CD4-positive, alpha-beta memory T cell (primary cell): ENCODE measurements at places on chromosomes 7 and 10.

GRCh38 chr10:17518338-17518737, 63.9 kb upstream of the ST8SIA6 start:
- H3K27ac ChIP-seq, result no peak overlapping the region
- no peaks in the 10 kb centered on the region for H3K36me3 ChIP-seq
- DNase-seq, result no peak
- H3K4me3 ChIP-seq, result no peak overlapping the region
- no peaks in the 10 kb centered on the region for H3K4me1 ChIP-seq

- no peak for DNase-seq
- peaks cover 28% of the 10 kb centered on the region for H3K36me3 ChIP-seq
Measured at GRCh38 chr7:99407872-99408378, 472 bp downstream of the PDAP1 start.

DNA sequence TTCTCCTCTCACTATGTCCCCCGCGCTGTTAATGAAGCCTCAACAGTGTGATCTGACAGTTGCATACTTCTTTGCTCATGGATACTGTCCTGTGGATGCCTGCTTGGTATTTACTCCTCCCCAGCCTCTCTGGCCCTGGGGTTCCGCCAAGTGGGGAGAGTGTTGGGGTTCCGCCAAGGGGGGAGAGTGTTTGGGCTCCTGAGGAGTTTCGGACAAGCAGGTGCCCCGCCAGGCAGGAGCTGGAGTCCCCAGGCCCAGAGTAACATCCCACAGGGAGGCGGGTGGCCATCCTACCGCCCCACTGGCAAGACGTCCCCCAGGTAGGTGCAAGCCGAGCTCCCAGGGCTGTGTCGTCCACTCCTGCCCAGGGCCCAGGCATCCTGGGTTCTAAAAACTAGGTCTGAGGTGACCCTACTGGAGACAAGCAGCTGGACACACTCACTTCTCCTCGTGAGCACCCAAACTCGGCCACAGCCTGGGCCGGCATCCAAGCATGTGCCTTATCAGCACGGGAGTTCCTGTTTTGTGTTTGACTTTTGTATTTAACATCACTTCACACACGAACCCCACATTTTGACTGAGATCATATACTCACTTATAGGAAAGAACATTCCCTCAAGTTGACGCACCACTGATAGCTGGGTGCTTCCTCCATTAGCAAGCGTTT, 34.2 kb downstream of the CAMK2B start:
- peak; percentile 21 for DNase-seq
- H3K27me3 ChIP-seq, result peaks cover 3% of the 10 kb centered on the region
- H3K4me3 ChIP-seq, result no peak overlapping the region
- H3K36me3 ChIP-seq, result no peaks in the 10 kb centered on the region
- no peak overlapping the region for H3K27ac ChIP-seq

DNA sequence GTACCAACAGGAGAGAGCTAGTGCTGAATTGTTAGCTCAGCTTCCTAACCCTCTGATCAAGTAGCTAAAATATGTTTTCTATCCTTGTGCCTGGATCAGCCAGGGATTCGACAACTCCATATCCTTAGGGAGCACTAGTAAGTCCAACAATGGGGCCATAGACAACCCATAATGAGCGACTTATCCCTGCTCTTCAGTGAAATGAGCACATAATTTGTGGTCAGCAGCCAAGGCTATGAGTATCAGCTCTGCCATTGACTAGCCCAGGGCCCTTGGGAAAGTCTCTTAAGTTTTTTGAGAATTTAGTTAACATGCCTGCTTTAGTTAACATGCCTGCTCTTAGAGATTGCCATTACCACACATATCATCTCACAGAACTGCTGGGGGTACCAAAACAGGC, 39.3 kb downstream of the COL1A2 start:
- H3K36me3 ChIP-seq, result no peaks in the 10 kb centered on the region
- no peaks in the 10 kb centered on the region for H3K4me1 ChIP-seq
- no peak overlapping the region for H3K27ac ChIP-seq
- H3K27me3 ChIP-seq, result no peaks in the 10 kb centered on the region

GRCh38 chr7:55104712-55105433, 86.1 kb downstream of the EGFR start:
- DNase-seq, result no peak
- no peaks in the 10 kb centered on the region for H3K4me1 ChIP-seq
- H3K27ac ChIP-seq, result no peak overlapping the region
- H3K36me3 ChIP-seq, result no peaks in the 10 kb centered on the region

DNA sequence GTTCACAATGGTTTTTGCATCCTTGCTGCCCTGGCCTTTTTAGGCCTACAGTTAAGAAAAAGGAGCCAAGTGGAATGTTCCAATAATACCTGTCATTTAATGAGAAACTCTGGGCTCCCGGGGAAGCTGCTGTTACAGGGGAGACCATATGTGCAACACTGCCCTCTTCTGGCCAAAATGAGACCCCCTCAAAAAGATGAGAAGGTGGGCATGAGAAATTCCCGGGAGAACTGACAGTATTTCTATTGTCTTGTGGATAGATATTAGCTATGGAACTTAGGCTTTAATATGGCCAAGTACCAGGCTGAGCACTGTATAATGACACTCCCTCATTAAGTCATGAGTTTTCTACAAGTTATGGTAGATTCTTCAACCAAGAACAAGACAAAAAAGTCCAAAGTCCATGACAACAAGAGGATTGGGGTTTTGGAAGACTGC, 99.4 kb downstream of the CCDC3 start:
- peak; percentile 38 for DNase-seq
- no peaks in the 10 kb centered on the region for H3K4me1 ChIP-seq
- no peaks in the 10 kb centered on the region for H3K27me3 ChIP-seq
- no peak overlapping the region for H3K27ac ChIP-seq

DNA sequence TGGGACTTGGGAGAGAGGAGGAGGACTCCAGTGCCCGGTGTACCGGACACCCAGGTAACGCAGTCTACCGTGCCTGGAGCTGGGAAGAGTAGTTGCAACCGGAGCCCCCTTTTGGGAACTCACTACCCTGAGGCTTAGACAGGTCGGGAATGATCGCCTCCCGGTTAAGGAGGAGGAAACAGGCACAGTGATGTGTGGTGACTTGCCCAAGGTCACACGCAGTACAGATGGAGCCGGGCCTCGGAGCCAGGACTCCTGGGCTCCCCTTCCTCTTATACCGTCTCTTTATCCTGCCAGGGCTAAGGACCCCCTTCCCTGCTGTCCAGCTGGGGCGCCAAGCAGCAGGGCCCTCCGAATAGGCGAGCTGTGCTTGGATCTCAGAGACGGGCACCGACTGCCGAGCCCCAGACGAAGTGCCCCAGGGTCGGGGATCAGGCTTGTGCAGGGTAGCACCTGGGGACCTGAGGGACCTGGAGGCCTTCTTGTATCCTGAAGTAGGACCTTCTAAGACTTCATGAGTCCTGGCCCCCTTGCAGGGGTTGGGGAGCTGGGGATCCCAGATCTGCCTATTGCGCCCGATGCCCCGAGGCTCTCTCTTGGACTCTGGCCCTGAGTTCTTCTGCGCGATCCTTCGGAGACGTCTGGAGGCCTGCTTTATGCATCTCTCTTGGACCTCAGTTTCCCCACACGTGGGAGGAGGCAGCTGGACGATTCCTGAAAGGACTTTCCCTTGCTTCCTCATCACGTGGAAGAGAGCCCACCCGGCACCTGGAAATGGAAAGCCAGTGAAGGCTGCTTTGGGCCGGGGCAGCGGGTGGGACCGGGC, 767 bp upstream of the CYP26A1 start:
- H3K4me3 ChIP-seq, result no peak overlapping the region
- H3K27me3 ChIP-seq, result peaks cover 26% of the 10 kb centered on the region
- H3K27ac ChIP-seq, result no peak overlapping the region
- no peak for DNase-seq
- peaks cover 45% of the 10 kb centered on the region for H3K4me1 ChIP-seq
- no peaks in the 10 kb centered on the region for H3K36me3 ChIP-seq

- no peak overlapping the region for H3K27ac ChIP-seq
- DNase-seq, result no peak
- no peaks in the 10 kb centered on the region for H3K4me1 ChIP-seq
- no peaks in the 10 kb centered on the region for H3K36me3 ChIP-seq
Measured at GRCh38 chr10:14687340-14687739, 87.4 kb downstream of the FAM107B start.

- no peaks in the 10 kb centered on the region for H3K27me3 ChIP-seq
- H3K4me1 ChIP-seq, result peaks cover 52% of the 10 kb centered on the region
- H3K27ac ChIP-seq, result no peak overlapping the region
- H3K4me3 ChIP-seq, result no peak overlapping the region
Measured at GRCh38 chr10:16439295-16439694, 2.5 kb downstream of the PTER start.

DNA sequence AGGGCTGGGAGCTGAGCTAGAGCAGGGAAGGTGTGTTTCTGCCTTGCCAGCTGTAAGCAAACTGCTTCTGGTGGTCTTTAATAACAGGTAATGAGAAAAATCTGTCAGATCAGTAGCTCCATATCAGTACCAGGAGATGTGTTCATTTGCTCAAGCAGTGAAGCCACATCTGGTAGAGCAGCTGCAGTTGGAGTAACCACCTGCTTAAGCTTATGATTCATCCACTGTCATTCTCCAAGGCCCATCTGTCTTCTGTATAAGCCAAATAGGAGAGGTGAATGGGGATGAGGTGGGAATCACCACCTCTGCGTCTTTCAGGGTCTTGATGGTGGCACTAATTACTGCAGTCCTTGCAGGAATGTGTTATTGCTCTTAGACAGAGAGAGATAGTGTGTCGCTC, 18.4 kb upstream of the COBL start:
- no peak for DNase-seq
- H3K4me3 ChIP-seq, result no peak overlapping the region
- H3K36me3 ChIP-seq, result no peaks in the 10 kb centered on the region
- no peaks in the 10 kb centered on the region for H3K4me1 ChIP-seq

DNA sequence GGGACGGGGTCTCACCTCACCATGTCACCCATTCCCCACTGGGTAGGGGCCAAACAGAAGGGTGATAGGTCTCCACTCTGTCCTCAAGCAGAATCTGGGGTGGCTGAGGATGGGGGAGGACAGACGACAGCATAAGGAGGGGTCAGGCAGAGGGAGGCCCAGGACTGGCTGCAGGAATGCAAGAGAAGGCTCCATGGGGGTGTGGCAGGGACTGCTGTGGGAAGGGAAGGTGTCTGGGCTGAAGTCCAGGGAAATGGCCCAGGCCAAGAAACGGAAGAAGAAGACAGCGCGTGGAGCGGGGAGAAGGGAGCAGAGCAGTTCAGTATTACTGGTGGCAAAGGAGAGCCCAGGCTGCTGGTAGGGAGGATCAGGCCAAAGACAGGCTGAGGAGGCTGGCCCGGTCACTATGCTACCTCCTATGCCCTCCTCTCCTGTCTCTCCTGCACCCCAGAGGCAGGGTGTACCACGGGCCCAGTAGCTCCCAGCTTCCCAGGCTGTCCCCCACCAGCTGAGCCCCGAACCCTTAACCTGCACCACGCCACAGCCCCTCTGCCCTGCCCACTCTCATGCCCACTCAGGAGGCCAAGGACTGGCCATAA, 60.9 kb downstream of the GRB10 start:
- no peak for DNase-seq
- H3K27me3 ChIP-seq, result no peaks in the 10 kb centered on the region
- no peak overlapping the region for H3K27ac ChIP-seq
- no peaks in the 10 kb centered on the region for H3K36me3 ChIP-seq
- no peaks in the 10 kb centered on the region for H3K4me1 ChIP-seq

- no peaks in the 10 kb centered on the region for H3K4me1 ChIP-seq
- H3K4me3 ChIP-seq, result no peak overlapping the region
- DNase-seq, result no peak
- no peaks in the 10 kb centered on the region for H3K27me3 ChIP-seq
Measured at GRCh38 chr10:12158111-12158510, 28.6 kb downstream of the SEC61A2 start.

DNA sequence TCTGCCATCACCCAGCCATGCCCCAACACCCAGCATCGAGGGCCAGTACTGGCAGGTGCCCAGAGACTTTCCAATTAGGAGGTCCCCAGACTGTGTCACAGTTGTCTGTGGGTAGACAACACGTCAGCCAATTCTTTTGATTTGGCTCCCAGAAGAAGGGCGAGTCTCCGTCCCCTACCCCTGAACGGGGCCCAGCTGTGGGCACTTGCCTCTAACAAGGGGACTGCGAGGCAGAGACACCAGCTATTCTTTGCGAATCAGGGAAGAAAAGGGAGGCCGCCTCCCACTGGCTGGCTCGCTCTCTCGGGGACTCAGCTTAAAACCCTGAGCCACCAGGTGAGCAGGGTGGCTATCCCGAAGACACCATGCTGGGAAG, 167.3 kb downstream of the USP6NL start:
- no peaks in the 10 kb centered on the region for H3K36me3 ChIP-seq
- H3K27ac ChIP-seq, result no peak overlapping the region
- peaks cover 23% of the 10 kb centered on the region for H3K4me1 ChIP-seq
- H3K4me3 ChIP-seq, result no peak overlapping the region

GRCh38 chr7:46452561-46453135, 531.6 kb upstream of the IGFBP3 start:
- no peaks in the 10 kb centered on the region for H3K36me3 ChIP-seq
- DNase-seq, result no peak
- no peak overlapping the region for H3K27ac ChIP-seq
- no peaks in the 10 kb centered on the region for H3K4me1 ChIP-seq

DNA sequence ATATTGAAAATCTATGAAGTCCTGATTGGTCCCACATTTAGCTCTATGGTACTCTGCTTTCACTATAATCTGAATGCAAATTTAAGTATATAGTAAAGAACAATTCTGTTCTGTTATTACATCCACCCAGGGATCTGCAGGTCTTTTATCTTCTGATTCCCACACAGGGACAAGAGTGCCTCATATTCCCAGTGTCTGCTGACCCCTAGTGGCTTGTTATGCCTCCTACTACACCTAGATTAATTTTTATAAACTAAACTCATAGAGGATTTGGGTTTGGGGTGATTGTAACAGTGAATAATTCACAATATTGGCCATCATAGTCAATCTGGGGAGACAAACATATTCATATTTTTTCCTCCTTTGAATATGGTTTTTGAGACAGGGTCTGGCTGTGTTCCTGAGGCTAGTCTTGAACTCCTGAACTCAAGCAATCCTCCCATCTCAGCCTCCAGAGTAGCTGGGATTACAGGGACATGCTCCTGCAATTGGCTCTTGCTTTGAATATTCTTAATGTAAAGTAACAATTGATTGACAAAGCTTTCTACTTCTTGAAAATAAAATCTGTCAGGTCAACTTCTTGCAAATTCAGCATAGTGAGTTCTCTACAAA, 282.1 kb downstream of the KCND2 start:
- H3K36me3 ChIP-seq, result no peaks in the 10 kb centered on the region
- no peak for DNase-seq
- no peaks in the 10 kb centered on the region for H3K27me3 ChIP-seq
- H3K4me1 ChIP-seq, result no peaks in the 10 kb centered on the region

DNA sequence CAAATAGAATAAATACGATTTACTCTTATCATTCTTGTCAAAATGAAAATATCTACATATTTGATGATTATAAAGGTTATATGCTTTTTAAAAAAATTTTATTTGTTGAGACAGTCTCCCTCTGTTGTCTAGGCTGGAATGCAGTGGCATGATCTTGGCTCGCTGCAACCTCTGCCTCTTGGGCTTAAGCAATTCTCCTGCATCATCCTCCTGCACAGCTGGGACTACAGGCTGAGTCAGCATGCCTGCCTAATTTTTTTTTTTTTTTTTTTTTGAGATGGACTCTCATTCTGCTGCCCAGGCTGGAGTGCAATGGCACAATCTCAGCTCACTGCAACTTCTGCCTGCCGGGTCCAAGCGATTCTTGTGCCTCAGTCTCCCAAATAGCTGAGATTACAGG, 48.9 kb downstream of the PUS7 start:
- no peak for DNase-seq
- no peaks in the 10 kb centered on the region for H3K27me3 ChIP-seq
- no peak overlapping the region for H3K27ac ChIP-seq
- H3K4me1 ChIP-seq, result no peaks in the 10 kb centered on the region
- H3K36me3 ChIP-seq, result no peaks in the 10 kb centered on the region

- no peaks in the 10 kb centered on the region for H3K4me1 ChIP-seq
- no peak for DNase-seq
- H3K4me3 ChIP-seq, result no peak overlapping the region
- H3K27ac ChIP-seq, result no peak overlapping the region
- H3K27me3 ChIP-seq, result no peaks in the 10 kb centered on the region
Measured at GRCh38 chr10:67771200-67771599, 66.8 kb downstream of the DNAJC12 start.
